ENCODE measurements at places on chromosomes 6 and 20.

DNA sequence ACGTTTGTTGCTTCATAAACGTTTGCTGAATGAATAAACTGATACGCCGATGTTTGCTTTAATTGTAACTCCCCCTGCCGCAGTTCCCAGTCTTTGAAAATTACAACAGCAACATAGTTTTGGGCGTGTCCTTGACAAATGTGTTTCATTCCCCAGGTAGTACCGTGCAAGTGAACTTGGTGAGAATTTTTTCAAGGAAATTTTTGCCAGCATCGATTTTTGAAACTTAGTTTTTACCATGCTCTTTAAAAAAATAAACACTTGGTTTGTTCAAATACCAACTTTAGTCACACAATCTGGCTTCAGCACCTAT, 60.1 kb downstream of the FAM217A start:
- DNase-seq, result no peak

DNA sequence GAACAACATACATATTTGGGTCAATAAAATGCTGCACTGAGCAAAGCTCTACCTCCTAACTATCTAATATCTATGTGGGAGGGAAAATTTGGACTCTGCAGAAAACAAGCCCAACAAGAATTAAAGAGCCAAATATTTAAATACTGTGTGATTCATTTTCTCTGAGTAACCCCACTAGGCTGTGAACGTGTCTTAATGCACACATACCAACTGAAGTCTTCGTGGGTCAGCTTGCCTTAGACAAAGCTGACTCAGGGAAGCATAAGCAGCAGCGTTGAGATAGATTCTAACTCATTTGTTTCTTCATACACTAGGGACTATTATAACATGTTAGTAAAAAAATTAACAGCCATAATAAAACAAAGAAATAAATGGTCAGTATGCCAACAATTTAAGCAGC, 114.3 kb downstream of the GJA1 start:
- no peak for DNase-seq

GRCh38 chr20:53032478-53032932, 60.3 kb downstream of the TSHZ2 start:
- DNase-seq, result no peak

GRCh38 chr6:80607811-80608391, 501.4 kb downstream of the BCKDHB start:
- no peak for DNase-seq

GRCh38 chr6:155980014-155980767, 524.6 kb upstream of the NOX3 start:
- DNase-seq, result no peak

DNA sequence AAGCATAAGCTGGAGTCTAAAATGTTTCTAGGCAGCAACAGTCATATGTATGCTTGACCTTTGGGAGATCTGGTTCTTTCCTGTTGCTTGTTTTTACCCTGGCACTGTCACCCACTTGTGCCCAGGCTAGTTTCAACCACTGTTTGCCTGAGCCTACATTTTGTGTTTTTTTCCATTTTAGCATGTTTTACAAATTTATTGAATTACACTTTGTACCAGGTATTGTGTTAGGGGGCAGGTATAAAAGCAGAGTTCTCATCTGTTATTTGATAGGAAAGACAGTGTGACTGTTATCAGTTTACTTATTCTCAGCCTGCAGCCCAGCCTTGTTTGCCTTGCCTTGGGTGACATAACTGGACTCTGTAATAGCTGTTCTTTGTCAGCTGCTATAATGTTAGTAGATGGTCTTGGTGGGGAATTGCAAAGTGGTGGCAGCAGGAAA, 147.0 kb downstream of the CDKAL1 start:
- DNase-seq, result no peak

GRCh38 chr6:92810913-92811312, 608.4 kb downstream of the EPHA7 start:
- peak; percentile 14 for DNase-seq

DNA sequence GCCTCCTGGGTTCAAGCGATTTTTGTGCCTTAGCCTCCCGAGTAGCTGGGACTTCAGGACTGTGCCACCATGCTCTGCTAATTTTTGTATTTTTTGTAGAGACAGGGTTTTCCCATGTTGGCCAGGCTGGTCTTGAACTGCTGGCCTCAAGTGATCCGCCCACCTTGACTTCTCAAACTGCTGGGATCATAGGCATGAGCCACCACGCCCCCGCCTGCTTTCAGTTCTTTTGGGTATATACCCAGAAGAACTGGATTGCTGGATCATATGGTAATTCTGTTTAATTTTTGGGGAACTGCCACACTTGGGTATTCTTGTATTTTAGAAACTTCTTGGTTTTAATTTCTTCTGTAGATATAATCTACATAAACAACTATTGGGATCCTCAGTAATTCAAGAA, 17.0 kb downstream of the CDS2 start:
- DNase-seq, result no peak

DNA sequence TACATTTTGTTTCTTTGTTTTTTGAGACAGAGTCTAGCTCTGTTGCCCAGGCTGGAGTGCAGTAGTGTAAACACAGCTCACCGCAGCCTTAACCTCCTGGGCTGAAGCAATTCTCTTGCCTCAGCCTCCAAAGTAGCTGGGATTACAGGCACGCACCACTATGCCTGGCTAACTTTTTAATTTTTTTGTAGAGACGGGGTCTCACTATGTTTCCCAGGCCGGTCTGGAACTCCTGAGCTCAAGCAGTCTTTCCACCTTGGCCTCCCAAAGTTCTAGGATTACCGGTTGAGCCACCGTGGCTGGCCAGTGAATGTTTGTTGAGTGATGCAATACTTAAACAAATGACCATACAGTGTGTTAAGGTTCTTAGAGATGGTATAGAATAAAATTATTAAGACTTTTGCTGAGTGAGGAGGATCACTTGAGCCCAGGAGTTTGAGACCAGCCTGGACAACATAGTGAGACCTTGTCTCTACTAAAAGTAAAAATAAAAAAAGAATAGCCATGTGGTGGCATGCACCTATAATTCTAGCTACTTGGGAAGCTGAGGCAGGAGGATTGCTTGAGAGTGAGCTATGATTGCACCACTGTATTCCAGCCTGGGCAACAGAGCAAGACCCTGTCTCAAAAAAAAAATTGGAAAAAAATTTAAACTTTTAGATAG, 13.4 kb downstream of the CEP250 start:
- no peak for DNase-seq

GRCh38 chr20:5160882-5161281, 34.1 kb downstream of the CDS2 start:
- no peak for DNase-seq

DNA sequence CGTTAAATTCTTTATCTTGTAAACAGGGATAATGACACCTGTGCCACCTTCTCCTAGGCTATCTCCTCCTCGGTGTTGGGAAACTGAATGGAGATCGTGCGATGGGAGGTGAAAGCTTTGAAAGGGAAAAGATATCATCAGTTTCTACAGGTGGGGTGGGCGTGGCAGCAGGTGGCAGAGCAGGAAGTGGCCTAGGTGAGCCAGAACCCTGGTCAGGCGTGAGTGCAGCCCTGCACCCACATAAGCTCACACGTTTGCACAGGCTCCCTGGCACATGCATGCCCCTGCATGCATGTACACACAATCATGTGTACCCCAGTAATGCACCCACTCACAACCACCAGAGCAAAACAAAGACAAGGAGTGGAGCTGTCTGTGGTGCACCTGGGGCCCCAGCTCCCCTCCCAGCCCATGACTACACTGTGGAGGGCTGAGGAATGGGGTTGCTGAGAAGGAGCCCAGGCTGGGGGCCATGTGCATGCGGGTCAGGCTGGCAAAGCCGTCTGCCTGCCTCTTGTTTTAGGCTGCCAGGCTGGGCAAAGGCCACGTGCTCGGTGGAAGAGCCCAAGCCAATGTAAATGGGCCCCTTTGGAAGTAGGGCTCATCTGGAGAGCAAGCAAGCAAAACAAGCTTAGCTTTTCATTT, 61.5 kb downstream of the TFAP2C start:
- DNase-seq, result no peak

GRCh38 chr6:47852727-47853126, 70.9 kb downstream of the OPN5 start:
- no peak for DNase-seq

DNA sequence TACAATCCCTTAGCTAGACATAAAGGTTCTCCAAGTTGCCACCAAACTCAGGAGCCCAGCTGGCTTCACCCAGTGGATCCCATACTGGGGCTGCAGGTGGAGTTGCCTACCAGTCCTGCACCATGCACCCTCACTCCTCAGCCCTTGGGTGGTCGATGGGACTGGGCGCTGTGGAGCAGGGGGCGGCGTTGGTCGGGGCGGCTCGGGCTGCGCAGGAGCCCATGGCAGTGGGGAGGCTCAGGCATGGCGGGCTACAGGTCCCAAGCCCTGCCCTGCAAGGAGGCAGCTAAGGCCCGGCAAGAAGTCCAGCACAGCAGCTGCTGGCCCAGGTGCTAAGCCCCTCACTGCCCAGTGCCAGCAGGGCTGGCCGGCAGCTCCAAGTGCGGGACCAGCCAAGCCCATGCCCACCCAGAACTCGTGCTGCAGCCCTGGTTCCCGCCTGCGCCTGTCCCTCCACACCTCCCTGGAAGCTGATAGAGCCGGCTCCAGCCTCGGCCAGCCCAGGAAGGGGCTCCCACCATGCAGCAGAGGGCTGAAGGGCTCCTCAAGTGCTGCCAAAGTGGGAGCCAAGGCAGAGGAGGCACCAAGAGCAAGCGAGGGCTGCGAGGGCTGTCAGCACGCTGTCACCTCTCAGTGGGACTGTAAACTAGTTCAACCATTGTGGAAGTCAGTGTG, 912.1 kb downstream of the PHF3 start:
- no peak for DNase-seq

DNA sequence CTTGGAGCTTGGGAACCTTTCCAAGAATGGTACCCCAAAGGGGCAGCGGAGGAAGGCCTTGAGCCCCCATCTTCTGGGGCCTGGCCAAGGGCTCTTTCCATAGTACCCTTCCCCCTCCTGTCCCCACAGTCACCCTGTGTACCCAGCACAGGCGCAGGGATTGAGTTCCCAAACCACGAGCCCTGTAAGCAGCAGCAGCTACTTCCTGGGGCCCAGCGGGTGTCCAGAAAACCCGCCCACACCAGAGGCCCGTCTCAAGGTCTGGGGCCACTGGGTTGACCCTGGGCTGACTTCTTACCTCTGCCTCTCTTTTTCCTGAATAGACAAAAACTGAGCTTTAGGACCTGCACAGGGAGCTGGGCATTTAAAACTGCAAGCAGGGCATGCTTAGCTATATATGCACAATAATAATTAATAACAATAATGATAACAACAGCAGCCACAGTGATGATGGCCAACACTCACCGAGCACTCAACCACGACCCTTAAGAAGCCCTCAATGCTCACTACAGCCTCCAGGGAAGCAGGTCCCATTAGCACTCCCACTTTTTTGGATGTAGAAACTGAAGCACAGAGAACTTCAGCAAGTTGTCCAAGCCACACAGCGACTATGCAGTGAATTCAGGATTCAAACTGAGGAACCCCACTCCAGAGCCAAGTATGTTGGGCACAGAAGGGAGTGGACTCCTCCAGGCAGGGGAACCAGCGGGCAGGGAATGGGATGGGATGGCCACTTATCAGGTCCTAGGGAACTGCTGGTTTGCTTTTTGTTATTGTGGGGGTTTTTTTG, 14.5 kb downstream of the NOL4L start:
- DNase-seq, result no peak

DNA sequence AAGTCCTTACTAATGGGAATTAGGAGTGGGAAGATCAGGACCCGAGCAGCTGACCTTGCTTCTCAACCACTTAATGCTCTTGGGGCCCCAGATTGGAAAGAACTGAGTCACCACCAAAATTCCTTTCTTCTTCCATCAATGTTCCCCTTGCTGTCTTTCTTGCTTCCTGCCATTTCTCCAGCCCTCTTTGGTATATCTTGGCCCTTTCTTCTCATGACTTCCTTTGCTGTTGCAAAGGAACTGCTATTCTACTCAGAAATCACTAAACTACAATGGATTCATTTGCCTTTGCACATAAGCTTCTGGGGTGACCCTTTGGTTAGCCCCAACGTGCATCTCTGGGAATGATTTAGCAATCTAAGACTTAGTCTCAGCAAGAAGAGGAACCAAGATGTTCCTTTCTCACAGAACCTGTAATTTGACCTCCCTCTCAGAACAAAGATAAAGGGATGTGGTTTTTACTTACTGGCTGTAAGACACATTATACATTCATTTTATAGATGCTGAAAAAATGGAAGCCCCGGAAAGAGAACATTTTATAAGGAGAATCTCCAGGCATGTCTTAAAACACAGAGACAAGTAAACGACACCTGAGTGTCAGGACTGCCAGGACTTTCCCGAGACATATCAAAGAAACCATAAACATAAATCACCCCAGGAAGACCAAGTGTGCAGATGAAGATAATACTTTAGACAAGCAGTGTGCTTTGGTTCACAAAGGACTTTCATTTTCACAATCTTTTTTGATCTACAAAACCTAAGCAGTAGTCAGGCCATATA, 99.0 kb upstream of the TNFAIP3 start:
- no peak for DNase-seq

DNA sequence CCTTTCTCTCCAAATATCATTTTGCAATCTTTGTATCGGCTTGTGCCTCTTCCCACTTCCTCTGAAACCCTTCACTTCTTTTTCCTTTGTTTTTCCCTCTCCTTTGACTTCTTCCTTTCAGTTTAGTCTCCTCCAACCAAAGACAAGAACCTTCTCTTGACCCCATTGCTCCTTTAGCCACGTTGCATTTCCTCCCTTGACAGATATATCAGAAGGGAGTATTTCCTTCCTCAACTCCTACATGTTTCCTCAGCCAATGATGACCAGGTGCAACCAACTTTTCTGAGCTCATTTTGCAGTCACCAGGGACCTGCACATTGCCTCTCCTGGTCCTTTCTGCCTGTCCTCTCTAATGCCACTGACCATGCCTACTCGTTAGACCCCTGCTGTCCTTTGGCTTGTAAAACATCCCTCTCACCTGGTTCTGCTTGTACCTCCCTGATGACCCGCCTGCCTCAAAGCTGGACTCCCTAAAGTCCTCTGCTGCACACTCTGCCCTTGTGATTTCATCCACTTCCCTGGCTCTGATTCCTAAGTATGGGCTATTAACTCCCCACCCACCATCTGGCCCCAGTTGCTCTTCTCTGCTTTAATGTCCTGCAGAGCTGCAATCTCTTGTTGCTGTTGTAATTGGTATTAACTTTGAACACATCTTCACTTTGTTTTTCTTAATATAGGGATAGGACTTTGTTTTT, 27.4 kb downstream of the SLC22A16 start:
- DNase-seq, result no peak

DNA sequence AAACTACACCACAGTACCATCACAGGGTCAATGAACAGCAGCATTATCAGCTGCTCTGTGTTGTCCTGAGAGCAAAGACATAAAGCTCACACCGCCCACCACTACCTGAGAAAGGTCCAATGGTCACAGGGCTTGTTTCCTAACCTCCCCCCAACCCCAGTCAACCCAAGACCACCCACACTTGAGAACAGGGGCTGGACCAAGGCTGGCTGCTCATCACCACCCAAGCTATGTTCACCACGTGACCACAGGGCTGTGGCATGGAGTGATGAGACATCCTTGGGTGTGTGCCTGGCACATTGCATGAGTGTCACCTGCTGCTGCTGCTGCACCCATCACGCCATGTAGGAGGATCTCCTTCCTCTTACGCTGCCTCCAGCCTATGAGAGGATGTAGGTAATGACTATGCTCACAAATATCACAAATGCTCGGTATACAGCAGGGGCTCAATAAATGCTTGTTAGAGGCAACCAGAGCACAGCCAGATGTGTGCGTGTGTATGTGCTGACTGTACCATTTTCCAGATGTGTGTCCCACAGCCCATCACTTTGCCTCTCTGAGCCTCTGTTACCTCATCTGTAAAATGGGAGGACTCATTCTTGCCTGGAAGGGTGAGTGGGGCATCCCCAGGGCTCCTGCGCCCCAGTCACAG, 23.3 kb upstream of the SIRPA start:
- DNase-seq, result no peak

- no peak for DNase-seq
These were observed 112.1 kb downstream of the TCP11 start for GRCh38 chr6:35028781-35029769.
